Glutamatergic neuron (in vitro differentiated cells): ENCODE measurements at places on chromosomes 6 and 20. TPM values are rescaled to one million over a fixed set of nuclear protein-coding genes. Genes with fewer than 3 reads are reported as not detected.

- DNase-seq = no peak
Observed at GRCh38 chr6:40244699-40245098, 310.4 kb upstream of the MOCS1 start.

DNA sequence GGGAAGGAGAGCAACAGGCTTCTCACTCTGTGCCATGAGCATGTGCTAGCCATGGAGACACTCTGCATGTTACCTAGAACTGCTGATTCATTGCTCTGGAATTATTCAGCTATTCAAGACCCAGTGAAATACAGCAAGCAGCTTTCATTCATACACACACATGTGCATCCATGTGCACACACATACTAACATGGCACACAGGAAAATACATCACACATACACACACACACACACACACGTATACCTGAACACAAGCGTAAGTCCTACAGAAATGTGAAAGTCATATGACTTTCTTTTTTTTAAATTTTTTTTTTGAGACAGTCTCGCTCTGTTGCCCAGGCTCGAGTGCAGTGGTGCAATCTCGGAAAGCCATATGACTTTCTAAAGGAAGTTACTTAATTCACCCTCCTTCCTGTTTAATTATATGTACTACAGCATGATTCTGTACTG lies 108.2 kb upstream of the NFATC2 start:
- DNase-seq = no peak

GRCh38 chr6:14113976-14114375 lies 3.6 kb upstream of the CD83 start:
- DNase-seq = no peak

Gene RAB32
- 8.6 TPM for total RNA-seq

- no peak for DNase-seq
Observed at GRCh38 chr6:127303917-127304316, 37.3 kb downstream of the RNF146 start.

Gene MCCD1
- not detected for total RNA-seq

- no peak for DNase-seq
Observed at GRCh38 chr6:131164506-131164905, 29.2 kb downstream of the AKAP7 start.

Gene ULBP1
- total RNA-seq = 9.3 TPM

DNA sequence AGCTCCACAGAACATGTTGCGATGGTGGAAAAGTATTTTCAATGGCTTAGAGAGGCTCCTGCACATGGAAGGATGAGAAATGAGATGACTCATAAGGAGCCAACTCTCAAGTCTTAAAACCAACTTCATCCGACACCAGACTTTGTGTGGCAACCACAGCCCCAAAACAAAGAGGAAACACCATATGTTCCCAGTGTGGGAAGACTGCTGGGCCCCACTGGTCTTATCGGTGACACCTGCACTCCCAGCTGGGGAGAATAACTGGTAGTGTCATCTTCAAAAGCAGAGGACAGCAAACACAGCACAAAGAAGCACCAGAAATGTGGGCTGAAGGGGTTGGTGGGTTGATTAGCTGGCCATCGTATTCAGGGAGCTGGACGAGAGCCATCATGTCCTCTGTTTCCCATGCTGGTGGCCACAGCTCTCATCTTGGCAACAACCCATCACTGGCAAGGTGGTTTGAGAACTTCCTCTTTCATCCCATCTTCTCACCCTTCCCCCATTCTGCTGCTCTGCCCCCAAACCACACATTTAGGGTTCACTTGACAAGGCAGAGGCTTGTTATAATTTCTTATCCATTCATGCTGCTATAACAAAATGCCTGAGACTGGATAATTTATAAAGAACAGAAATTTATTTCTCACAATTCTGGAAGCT lies 46.0 kb upstream of the TASP1 start:
- DNase-seq = no peak

DNA sequence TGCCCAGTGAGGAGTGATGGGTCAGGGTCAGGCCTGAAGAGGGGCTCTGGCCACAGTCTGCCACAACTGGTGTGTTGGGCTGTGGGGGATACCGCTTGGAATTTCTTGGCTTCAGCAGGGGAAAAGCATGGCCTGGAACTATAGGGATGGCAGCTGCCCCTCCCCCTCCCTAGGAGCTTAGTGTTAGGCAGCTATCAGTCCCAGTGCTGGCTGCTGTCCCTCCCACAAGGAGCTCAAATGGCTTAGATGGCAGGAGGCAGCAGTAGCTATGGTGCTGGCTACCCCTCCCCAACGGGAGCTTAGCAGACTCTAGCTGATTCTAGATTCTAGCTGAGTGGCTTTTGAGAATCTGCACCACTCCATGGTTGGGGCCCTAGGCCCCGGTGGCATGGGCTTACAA lies 414.5 kb upstream of the HSF2 start:
- no peak for DNase-seq
